ENCODE measurements at places on chromosomes 2 and 18.

GRCh38 chr2:69579536-69579935 is 64.0 kb downstream of the AAK1 start:
- DNase-seq: no peak

GRCh38 chr2:49754381-49754780 is 600.1 kb upstream of the FSHR start:
- no peak for DNase-seq

- no peak for DNase-seq
These were observed 11.0 kb upstream of the TXNDC2 start for GRCh38 chr18:9874728-9875127.

DNA sequence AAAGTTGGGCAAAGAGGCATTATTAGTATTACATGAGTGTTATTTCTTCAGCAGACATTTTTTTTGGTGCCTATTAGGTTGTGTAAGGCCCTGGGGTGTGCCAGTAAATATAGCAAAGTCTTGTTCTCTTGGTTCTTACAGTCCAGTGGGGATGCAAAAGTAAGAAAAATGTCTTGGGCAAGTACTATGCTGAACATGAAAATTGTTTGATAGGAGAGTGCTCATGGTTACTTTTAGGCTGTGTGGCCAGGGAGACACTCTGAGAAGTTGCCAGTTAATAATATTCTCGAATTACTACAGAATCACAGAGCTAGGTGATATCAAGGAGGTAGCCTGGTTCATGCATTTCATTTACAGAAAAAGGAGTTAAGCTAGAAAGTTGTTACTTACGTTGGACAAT is 1.9 kb downstream of the AGFG1 start:
- DNase-seq: no peak

DNA sequence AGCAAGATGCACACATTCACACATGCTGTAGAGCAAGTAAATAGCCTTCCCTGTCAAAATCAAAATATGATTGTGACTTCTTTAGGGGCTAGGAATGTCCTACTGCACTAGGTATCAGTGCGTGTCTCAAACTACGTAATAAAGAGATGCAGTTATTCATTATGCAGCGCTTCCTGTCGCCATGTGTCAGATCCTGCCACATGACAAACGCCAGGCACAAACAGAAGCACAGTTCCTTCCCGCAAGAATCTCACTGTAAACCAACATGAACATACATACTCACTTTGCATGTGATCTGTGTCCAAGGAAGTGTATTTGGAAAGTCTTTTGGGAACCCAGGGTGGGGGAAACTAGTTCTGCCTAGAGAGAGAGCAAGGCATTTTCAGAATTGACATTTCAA is 599.9 kb downstream of the RNF144A start:
- DNase-seq: no peak

- no peak for DNase-seq
These were observed 116.1 kb downstream of the CYP26B1 start for GRCh38 chr2:72031346-72032110.

DNA sequence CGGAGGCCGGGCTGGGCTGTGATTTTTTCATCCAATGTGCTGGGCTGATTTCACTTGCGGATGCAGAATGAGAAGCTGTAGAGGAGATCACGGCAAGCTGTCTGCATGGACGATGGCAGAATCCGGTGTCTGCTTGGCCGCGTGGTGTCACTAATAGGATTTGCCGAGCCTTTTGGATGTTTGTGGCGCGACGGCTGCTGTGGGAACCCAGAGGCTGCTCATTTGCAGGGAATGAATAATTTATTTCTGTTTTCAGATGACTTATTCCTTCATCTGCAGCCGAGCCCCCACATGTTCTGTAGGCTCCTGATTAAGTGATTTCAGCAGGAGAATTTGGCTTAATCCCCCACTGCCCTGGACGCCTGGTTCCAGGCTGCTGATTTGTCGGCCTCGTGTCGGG is 62.6 kb downstream of the ODC1 start:
- no peak for DNase-seq

Data from activated naive CD4-positive, alpha-beta T cell (primary cell).